GM23338 (cell line): ENCODE measurements at places on chromosomes 11 and 22. TPM values are rescaled to one million over a fixed set of nuclear protein-coding genes. Genes with fewer than 3 reads are reported as not detected.

GRCh38 chr11:110294509-110294908, 1.9 kb downstream of the RDX start:
- DNase-seq = no peak

GRCh38 chr22:44025171-44026065, 1.3 kb downstream of the PARVB start:
- DNase-seq = peak; percentile 36

- DNase-seq = no peak
These were observed 117.5 kb downstream of the SPATA19 start for GRCh38 chr11:133727774-133728173.

- no peak for DNase-seq
These were observed at the start of gene SLC22A9 for GRCh38 chr11:63369165-63369970. SLC22A9 (plus strand) TSS chr11:63369785; CDS start chr11:63370057, 272 bp downstream.

GRCh38 chr11:64713781-64714363, 9.1 kb downstream of the NRXN2 start:
- peak; percentile 82 for DNase-seq

DNA sequence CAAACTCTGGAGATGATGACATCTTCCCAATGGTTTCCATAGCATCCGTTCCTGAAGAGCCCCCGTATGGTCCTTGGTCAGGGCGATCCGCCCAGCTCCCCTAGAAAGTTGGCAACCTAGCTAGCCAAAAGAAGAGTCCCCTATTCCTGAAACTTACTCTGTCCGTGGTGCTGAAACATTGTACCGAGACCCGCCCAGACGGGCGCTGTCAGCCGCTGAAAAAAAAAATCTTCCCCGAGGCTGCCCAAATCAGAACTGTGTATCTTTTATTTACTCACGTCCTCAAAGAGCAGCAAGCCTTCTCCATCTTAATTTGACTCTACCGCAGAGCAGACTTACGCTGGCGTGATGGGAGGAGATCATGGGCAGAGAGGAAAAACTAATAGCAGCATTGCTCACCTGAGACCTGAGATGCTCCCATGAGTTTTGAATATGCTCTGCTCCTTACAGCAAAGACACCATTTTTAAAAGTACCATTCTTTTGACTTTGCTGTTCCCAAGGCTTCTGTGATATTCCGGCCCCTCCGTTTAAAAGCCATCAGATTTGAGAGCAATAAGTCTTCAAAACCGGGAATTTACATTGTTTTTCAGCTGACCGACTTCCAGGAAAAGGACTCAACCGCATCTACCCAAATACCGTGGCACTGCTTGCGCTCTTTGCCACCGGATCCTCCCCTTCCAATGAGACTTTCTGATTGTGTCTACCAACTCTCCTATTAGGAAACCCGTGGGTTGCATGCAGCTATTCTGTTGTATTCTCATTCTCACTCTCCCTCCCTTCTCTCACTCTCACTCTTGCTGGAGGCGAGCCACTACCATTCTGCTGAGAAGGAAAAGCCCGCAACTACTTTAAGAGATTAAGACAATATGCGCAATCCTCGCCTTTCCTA, at the start of gene SLC17A6:
Gene SLC17A6 (plus strand): TSS at position 786 of the 890 bp plus-strand sequence. CDS start 153 bp downstream, outside the sequence.
- DNase-seq = peak; percentile 92

- no peak for DNase-seq
These were observed 182.8 kb downstream of the C11orf87 start for GRCh38 chr11:109604481-109605400.

DNA sequence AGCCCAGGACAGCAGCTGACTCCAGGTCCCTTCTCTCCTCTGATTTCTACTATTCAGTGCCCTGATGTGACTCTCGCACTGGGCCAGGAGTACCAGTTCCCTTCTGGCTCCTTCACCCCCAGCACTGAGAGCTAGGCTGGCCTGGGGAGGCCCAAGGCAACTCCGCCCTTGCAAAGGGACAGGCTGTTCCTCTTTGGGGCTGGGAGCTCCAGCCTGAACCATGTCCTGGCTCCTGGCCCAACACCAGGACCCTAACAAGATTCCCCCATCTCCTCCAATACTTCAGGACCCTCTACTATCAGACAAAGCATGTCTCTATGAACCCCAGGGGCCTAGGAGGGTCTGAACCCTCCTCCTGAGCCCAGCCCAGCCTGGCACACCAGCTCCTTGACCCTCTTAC, 12.5 kb downstream of the CREB3L1 start:
- DNase-seq = no peak

The ROBO4 gene
- total RNA-seq = not detected in 2 replicates
